Activated CD8-positive, alpha-beta memory T cell treated with anti-CD3 and anti-CD28 coated beads for 4 hours (primary cell): ENCODE measurements at places on chromosomes 1 and 21.

GRCh38 chr1:44723064-44723463 is 7.9 kb downstream of the RNU5D-1 start:
- DNase-seq = no peak

GRCh38 chr1:192951691-192952460 is 107.3 kb downstream of the UCHL5 start:
- no peak for DNase-seq

GRCh38 chr1:229058729-229059128 is 212.2 kb upstream of the RAB4A start:
- no peak for DNase-seq

GRCh38 chr21:31576428-31576827 is 83.1 kb upstream of the SOD1 start:
- no peak for DNase-seq

- DNase-seq = no peak
These were observed 64.2 kb downstream of the TCP10L start for GRCh38 chr21:32520875-32521735.
